ENCODE measurements at places on chromosomes 2 and 18.

- DNase-seq: no peak
Measured at GRCh38 chr2:37529830-37530415, 141.5 kb downstream of the CDC42EP3 start.

- peak; percentile 3 for DNase-seq
Measured at GRCh38 chr2:171159372-171160118, 1.1 kb downstream of the TLK1 start.

GRCh38 chr2:173299764-173300163 is 54.9 kb upstream of the CDCA7 start:
- DNase-seq: no peak

- no peak for DNase-seq
Measured at GRCh38 chr2:10772201-10772867, 40.3 kb downstream of the PDIA6 start.

- DNase-seq: no peak
Measured at GRCh38 chr2:18971628-18972027, 382.3 kb upstream of the NT5C1B start.

- no peak for DNase-seq
Measured at GRCh38 chr18:74775239-74775638, 177.6 kb downstream of the ZNF407 start.

- no peak for DNase-seq
Measured at GRCh38 chr2:98822301-98823164, 91.6 kb upstream of the MGAT4A start.

- DNase-seq: no peak
Measured at GRCh38 chr2:102116630-102117471, 25.7 kb upstream of the IL1R1 start.

DNA sequence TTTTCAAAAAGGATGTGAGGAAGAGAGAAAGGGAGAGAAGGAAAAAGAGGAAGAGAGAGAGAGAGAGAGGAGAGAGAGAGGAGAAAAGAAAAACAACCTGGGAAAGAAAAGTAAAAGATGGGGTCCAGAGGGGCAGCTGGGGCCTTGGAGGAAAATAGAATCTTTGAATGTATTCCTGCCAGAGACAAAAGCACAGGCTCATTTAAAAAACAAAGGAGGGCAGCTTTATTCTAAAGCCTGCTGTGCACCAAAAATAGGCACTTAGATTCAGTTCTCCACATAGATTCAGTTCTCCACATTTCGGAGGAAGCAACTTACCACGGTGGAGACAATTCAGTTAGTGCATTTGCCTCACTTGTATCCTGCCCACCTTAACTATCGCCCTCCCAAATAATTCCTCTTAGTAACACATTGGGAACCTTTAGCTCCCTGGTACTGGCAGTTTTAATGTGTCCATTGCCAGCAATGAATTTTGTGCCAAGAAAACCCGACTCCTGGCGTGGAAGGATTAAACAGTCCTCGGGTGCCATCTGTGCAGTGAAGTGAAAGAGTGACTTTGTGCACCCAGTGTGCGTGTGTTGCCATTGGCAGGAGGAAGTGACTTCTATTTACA is 71.3 kb downstream of the DPP4 start:
- no peak for DNase-seq

DNA sequence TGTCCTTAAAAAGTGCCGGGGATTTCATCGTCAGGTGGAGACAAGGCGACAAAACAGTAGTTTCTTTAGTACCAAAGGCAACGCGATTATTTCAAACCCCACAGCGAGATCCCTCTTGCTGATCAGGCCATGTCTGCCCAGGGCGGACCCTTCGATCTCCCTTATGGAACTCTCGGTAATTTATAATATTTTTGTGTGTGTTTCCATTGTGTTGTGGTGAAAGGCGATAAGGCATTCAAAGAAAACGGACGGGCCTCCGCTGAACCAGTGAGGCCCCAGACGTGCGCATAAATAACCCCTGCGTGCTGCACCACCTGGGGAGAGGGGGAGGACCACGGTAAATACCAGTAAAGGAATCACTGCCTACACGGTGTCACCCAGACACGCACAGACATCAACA is 1.4 kb upstream of the GAD1 start:
- DNase-seq: no peak

DNA sequence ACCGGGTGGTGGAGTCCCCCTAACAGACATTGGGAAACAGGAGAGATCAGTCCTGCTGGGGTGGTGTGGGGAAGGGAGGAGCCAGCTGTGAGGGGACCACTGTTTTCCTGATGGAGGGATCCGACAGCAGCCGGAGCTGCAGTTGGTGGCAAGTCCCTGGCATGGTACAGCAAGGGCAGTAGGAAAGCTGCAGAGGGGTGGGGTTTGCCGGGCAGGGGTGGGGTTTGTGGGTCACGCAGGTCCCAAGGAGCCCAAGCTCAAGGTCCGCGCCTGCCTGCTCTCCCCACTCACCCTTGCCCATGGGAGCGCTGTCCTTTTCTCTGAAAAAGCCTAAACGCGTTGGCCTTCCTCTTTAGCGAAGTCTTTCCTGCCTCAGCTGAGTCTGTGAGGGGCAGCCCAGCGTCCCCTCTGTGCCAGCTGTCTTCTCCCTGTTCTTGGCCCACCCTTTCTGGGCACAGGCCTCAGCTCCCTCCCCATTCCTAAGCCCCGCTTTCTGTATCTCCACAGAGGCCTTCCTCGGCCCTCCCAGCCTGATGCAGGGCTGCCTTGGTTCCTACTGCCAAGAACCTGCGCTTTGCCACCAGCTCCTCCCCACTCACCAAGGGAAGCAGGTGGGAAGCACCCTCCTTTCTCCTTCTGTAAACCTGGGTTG is 29.3 kb upstream of the INHBB start:
- no peak for DNase-seq

- no peak for DNase-seq
Measured at GRCh38 chr2:161814008-161814660, 189.9 kb downstream of the SLC4A10 start.

DNA sequence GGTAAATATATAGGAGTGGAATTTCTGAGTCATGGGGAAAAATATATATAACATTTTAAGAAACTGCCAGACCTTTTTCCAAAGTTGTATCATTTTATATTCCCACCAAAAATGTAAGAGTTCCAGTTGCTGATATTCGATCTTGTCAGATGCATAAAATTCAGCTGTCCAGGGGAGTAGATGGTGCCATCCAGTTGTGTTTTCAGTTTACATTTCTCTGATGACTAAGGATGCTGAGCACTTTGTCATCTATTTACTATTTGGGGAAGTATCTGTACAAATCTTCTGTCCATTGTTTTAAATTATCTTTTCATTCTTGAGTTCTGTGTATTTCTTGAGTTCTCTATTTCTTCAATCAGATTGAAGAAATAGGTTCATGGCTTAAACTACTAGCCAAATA is 126.1 kb downstream of the RTN4 start:
- DNase-seq: no peak

- no peak for DNase-seq
Measured at GRCh38 chr2:27379836-27380625, 503 bp downstream of the ZNF513 start.
